Smooth muscle cell of the brain vasculature (primary cell): ENCODE measurements at places on chromosomes 4 and X.
A peak's percentile ranks its signal among the peaks of the same experiment; 100 is the strongest.

- no peak for DNase-seq
Measured at GRCh38 chr4:111717921-111718320, 427.3 kb upstream of the FAM241A start.

GRCh38 chr4:54548098-54548620 is 109.6 kb upstream of the KIT start:
- no peak for DNase-seq

GRCh38 chrX:107701493-107702121 is 73.3 kb downstream of the PRPS1 start:
- DNase-seq: no peak

DNA sequence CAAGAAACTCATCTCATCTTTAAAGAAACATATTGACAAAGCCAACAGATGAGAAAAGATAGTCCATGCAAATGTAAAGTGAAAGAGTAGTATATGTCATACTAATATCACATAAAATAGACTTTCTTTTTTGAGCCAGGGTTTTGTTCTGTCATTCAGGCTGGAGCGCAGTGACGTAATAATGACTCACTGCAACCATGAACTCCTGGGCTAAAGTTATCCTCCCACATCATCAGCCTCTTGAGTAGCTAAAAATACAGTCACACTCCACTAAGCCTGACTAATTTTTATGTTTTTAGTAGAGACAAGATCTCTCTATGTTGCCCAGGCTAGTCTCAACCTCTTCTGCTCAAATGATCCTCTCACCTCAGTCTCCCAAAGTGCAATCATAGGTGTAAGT is 51.8 kb upstream of the TRAM1L1 start:
- peak; percentile 6 for DNase-seq

DNA sequence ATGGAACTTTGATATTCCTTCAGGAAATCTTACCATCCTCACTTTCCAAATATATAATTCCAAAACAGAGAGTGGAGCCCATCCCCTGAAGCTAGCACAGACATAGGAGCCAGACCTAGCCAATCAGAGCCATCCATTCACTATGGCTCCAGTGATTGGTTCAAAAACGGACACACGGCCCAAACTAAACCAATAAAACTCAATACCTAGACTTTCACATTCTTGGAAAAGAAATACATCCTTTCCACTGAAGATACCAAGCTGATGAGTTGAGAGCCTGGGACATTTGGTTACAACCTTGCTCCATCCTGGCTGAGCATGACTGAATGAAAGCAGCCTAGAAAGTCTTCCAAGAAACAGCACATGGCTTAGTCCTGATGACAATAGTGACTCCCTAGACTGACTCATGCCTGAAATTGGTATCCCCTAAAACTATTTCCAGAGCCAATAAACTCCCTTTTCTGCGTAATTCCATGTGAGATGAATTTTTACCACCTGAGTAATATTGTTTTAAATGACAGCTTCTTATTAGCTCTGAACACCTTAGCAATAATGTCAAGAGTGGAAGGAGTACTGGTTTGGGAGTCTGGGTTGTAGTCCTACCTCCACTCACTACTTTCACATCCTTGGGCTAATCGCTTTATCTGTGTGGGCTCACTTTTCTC is 189.6 kb upstream of the LNX1 start:
- DNase-seq: no peak

DNA sequence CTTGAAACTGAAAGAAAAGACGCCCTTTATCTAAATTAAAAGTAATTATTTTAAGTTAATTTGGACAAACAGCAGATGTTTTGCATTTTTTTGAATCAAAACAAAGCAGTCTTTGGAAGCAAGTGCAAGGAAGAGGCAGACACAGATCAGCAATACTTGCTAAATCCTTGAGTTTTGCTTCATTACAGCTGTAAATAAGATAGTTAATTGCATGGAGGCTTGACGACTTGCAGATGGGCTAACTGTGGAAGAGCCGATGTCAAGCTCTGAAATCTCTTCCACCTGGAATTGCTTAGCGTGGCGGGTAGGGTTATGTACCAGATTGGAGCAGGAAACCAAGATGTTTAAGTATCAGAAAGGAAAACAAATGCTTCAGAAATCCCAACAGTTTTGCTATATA is 148.8 kb downstream of the POLA1 start:
- no peak for DNase-seq

GRCh38 chr4:119124352-119124751 is 11.3 kb upstream of the MYOZ2 start:
- DNase-seq: no peak

DNA sequence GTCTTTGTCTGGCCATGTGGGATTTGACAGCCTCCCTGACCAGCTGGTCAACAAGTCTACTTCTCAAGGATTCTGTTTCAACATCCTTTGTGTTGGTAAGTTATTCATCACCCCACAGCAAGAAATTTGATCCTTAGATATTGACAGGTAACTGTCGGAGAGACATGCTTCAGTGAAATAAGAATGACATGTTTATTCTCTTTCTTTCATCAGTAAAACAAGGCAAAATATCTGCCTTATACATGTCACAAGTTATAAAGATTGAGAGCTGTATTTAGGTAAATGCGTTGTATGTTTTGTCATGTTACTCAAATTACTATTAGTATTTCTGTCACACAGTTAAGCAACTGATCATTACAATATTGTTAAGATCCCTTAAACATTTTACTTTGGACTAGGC is 46.9 kb downstream of the SEPTIN11 start:
- no peak for DNase-seq

GRCh38 chr4:99986792-99987191 is 36.7 kb upstream of the H2AZ1 start:
- no peak for DNase-seq

DNA sequence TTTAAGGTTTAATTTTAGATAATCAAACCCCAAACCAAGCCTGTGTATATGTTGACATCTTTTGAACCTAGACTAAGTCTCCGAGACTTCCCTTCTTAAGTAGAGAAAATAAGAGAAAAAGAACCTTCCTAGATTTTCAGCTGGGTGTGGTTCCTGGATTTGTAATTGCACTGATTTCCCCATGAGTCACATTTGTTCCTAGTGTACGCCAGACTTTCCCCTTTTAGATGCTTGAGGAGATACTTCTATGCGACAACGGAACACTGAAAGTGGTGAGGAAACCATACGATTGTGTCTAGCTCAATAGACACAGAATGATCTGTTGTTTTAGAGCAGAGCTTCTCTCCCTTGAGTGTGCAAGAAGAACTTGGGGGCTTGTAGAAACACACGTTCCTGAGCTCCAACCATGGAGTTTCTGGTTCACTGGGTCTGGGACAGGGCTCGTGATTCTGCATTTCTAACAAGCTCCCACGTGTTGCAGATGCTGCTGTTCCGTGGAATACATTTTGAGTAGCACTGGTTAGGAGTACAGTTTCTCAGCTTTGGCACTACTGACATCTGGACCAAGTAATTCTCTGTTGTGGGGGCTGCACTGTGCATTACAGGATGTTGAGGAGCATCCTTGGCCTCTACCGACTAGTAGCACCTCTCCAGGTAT is 87.1 kb downstream of the AMELX start:
- no peak for DNase-seq

- DNase-seq: no peak
Measured at GRCh38 chrX:48468693-48469691, 1.1 kb downstream of the SLC38A5 start.

- DNase-seq: no peak
Measured at GRCh38 chrX:41442824-41443550, 4.2 kb upstream of the NYX start.

DNA sequence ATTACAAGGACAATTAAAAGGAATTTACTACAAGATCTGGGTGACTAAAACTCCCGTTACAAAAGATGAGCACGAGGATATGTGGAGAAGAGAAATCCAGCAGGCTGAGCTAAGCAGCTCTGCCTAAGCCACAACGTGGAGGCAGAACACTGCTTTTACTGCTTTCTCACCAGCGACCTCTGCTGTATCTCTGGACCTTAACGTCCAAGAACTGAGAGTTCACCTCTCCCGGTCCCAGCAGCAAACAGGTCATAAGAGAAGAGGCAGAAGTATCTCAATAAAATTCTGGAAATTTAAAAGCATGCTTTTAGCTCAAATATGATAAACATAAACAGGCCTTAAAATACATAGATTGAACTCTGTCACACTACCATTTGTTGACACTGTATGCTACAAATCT is 81.0 kb downstream of the ADGRA3 start:
- peak; percentile 12 for DNase-seq

- DNase-seq: no peak
Measured at GRCh38 chrX:123481913-123482851, 250.7 kb downstream of the THOC2 start.

- DNase-seq: no peak
Measured at GRCh38 chr4:136637071-136637777, 895.1 kb downstream of the PCDH18 start.

GRCh38 chrX:13026877-13027652 is 17.4 kb downstream of the FAM9C start:
- no peak for DNase-seq
